HFFc6 (cell line): ENCODE measurements at places on chromosomes 12 and 14. TPM values are rescaled to one million over a fixed set of nuclear protein-coding genes. Genes with fewer than 3 reads are reported as not detected.

DNA sequence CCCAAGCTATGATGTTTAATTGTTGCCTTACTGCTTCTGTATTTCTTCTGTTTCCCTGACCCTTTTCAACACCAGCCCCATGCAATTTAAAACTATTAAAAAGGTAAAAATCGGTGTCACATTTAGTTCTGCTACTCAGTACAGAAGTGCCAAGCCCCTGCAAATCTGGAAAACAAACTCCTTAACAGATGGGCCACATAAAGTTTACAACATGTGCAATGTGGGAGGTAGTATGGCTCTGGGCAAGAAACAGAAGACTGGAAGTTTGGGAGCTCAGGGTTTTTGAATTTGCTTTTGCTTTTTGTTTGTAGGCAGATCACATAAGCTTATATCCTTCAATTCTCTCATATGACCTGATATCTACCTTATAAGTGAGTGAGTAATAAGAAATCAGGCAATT, 404.0 kb upstream of the ATP2B1 start:
- H3K36me3 ChIP-seq = no peaks in the 10 kb centered on the region
- no peak overlapping the region for H3K4me3 ChIP-seq
- no peaks in the 10 kb centered on the region; the same call in 1 of the 2 replicates for H3K27me3 ChIP-seq
- no peak overlapping the region for H3K27ac ChIP-seq
- no peaks in the 10 kb centered on the region for H3K4me1 ChIP-seq

The EPYC gene
- not detected in 3 replicates for total RNA-seq

The ABHD12B gene
- not detected in 3 replicates for total RNA-seq

DNA sequence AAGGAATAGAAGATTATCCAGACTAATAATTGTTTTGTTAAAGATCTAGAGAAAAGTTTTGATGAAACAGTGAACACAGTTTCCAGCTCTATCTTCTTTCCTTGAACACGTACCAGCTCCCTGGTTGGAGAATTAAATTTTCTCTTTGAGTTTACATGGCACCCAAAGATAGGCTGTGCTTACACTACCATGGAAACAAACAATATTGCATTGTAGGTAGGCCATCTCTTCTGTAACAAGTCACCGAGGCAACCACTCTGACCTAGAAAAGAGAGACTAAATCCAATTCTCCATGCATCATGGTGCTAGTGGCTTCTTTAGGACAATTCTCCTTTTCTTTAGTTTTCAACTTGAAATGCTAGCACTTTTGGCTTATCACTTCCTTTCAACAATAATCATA, 9.9 kb downstream of the BMAL2 start:
- H3K36me3 ChIP-seq = peaks cover 26% of the 10 kb centered on the region
- H3K4me1 ChIP-seq = peaks cover 94% of the 10 kb centered on the region
- peak overlapping the region; percentile 76 for H3K4me3 ChIP-seq
- DNase-seq = peak; percentile 32
- H3K27me3 ChIP-seq = no peaks in the 10 kb centered on the region; the same call in 1 of the 2 replicates

The OTX2 gene
- not detected in 3 replicates for total RNA-seq

DNA sequence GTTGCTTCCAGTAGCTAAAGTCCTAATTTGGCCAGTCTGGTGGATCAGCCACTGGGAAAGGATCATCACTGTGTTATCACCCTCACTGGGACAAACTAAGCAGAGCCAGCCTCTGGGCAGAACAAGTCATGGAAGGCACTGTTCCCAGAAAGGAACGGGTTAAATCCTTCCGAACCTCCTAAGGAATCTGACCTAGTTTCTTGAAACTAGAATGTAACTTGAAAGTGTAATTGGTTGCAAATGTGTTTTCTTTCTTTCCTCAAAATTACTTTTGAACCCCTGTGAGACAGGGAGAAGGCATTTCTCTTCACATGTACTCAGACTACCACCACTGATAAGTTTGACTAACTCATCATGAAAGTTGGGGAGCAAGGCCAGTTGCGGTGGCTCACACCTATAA, 18.7 kb upstream of the KICS2 start:
- peaks cover 7% of the 10 kb centered on the region for H3K4me1 ChIP-seq
- no peaks in the 10 kb centered on the region for H3K27me3 ChIP-seq
- no peak overlapping the region for H3K4me3 ChIP-seq
- no peak for DNase-seq

DNA sequence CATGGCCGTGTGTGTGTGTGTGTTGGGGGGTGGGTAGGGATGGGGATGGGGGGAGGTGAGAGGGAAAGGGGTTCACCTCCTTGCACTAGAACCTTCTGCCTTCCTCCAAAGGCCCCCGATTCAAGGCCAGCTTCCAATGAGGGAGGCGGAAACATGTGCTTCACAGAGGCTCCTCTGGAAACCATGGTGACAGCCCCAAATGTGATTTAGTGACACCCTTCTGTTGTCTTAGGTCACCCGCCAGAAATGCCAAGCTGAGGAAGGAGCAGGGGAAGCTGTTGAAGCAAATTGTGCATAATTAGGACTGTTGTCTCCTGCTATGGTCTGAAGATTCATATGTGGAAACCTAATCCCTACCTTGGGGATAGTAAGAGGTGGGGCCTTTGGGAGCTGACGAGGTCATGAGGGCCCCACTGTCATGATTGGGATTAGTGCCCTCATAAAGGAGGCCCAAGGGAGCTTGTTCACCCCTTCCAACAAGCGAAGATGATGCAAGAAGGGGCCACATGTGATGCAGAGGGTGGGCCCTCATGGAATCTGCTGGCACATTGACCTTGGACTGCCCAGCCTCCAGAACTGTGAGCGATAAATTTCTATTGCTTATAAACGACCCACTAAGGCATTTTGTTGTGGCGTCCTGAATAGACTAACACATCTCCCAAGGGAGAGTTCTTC, 95.2 kb downstream of the AACS start:
- no peak overlapping the region for H3K27ac ChIP-seq
- peaks cover 10% of the 10 kb centered on the region for H3K4me1 ChIP-seq
- peaks cover 14% of the 10 kb centered on the region for H3K27me3 ChIP-seq
- H3K4me3 ChIP-seq = no peak overlapping the region
- no peak for DNase-seq
- H3K36me3 ChIP-seq = no peaks in the 10 kb centered on the region

The TSPAN11 gene
- total RNA-seq = 0.15 to 0.18 TPM in 2 of 3 replicates, not detected in the other

- no peaks in the 10 kb centered on the region for H3K36me3 ChIP-seq
- H3K4me1 ChIP-seq = no peaks in the 10 kb centered on the region
- no peak for DNase-seq
- H3K4me3 ChIP-seq = no peak overlapping the region
- H3K27ac ChIP-seq = no peak overlapping the region
- H3K27me3 ChIP-seq = peaks cover 30% of the 10 kb centered on the region
These were observed 120.4 kb upstream of the TMCC3 start for GRCh38 chr12:94770791-94771190.

The ATF7IP gene
- 40.8 to 44.3 TPM (median 42.3 TPM) in 3 replicates for total RNA-seq

GRCh38 chr12:117032593-117033381, 66.4 kb downstream of the TESC start:
- H3K36me3 ChIP-seq = peaks cover 12% of the 10 kb centered on the region
- peaks cover 22% of the 10 kb centered on the region for H3K27me3 ChIP-seq
- DNase-seq = no peak
- H3K4me3 ChIP-seq = no peak overlapping the region; the same call in 1 of the 2 replicates
- H3K4me1 ChIP-seq = peaks cover 5% of the 10 kb centered on the region; the same call in 1 of the 2 replicates

DNA sequence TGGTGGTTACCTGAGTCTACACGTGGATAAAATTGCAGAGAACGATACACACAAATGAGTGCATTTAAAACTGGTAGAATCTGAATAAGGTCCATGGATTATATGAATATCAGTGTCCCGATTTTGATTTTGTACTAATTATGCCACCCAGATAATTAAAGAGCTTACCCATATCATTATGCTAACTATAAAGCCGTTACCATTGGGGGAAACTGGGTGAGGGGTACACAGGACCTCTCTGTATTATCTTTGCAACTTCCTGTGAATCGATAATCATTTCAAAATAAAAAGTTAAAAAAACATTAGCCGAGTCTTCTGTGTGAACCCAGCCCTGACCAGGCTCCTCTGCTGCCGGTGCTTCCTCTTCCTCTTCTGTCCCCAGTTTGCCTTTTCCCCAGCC, 107.1 kb downstream of the SMOC1 start:
- peaks cover 7% of the 10 kb centered on the region for H3K27me3 ChIP-seq
- no peaks in the 10 kb centered on the region for H3K36me3 ChIP-seq
- no peak overlapping the region for H3K4me3 ChIP-seq
- no peak overlapping the region for H3K27ac ChIP-seq

- no peaks in the 10 kb centered on the region for H3K36me3 ChIP-seq
- no peak overlapping the region for H3K4me3 ChIP-seq
- H3K4me1 ChIP-seq = no peaks in the 10 kb centered on the region
These were observed 60.6 kb upstream of the ANO4 start for GRCh38 chr12:100733817-100734593.

The LIN7A gene
- total RNA-seq = 15.4 to 24.2 TPM (median 16.4 TPM) in 3 replicates

GRCh38 chr14:78319887-78320635, 149.9 kb downstream of the NRXN3 start:
- no peak overlapping the region for H3K4me3 ChIP-seq
- H3K36me3 ChIP-seq = no peaks in the 10 kb centered on the region; the same call in 1 of the 2 replicates
- H3K27ac ChIP-seq = no peak overlapping the region

GRCh38 chr14:69088586-69088985, 64.3 kb downstream of the DCAF5 start:
- no peak overlapping the region for H3K4me3 ChIP-seq
- DNase-seq = peak; percentile 85
- peaks cover 67% of the 10 kb centered on the region for H3K4me1 ChIP-seq
- peak overlapping the region; percentile 81 for H3K27ac ChIP-seq
- H3K27me3 ChIP-seq = no peaks in the 10 kb centered on the region; the same call in 1 of the 2 replicates
- peaks cover 24% of the 10 kb centered on the region for H3K36me3 ChIP-seq

DNA sequence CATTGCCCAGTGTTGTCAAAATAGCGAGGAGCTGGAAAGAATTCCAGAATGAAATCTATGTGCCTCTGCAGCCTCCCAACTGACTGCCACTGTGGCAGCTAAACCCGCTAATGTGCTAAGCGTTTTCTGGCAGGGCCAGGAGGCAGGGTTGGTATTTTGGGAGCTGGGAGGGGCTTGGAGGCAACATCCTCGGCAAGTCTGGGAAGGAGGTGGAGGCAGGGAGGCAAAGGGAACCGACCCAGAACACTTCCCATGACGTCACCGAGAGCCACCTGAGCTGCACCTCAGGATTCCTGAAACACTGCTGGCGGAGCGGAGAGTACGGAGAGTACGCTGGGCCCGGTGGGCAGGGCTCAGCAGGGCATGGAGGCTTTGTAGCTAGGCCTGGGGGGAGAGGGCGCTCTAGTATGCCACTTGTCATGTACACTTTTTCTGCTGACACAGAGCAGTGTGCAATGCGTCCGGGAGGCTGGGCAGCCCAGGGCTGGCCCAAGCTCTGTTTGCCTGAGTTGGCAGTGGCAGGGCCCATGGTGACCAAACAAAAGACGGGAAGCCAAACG, 81.5 kb downstream of the DPF3 start:
- H3K27ac ChIP-seq = no peak overlapping the region
- no peak for DNase-seq
- no peak overlapping the region for H3K4me3 ChIP-seq
- H3K4me1 ChIP-seq = peaks cover 7% of the 10 kb centered on the region
- H3K27me3 ChIP-seq = no peaks in the 10 kb centered on the region; the same call in 1 of the 2 replicates
- no peaks in the 10 kb centered on the region; the same call in 1 of the 2 replicates for H3K36me3 ChIP-seq

DNA sequence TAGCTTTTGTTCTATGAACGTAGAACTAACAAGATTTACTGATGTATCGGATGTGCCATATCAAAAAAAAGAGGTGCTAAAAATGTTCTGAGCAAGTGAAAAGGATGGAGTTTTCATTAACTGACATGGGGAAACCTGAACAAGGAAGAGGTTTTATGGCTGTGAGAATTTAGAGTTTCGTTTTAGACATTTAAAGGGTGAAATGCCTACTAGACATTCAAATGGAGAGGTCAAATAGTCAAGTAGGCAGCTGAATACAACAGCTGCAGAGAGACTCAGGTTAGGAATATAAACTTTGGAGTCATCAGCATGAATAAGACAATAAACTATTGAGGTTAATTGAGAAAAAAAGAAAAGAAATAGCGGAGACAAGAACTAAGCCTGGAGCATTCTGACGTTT, 364.9 kb upstream of the GARIN6 start:
- H3K36me3 ChIP-seq = peaks cover 4% of the 10 kb centered on the region; the same call in 1 of the 2 replicates
- H3K4me1 ChIP-seq = no peaks in the 10 kb centered on the region
- H3K4me3 ChIP-seq = no peak overlapping the region
- DNase-seq = no peak
- H3K27ac ChIP-seq = no peak overlapping the region
- no peaks in the 10 kb centered on the region for H3K27me3 ChIP-seq

DNA sequence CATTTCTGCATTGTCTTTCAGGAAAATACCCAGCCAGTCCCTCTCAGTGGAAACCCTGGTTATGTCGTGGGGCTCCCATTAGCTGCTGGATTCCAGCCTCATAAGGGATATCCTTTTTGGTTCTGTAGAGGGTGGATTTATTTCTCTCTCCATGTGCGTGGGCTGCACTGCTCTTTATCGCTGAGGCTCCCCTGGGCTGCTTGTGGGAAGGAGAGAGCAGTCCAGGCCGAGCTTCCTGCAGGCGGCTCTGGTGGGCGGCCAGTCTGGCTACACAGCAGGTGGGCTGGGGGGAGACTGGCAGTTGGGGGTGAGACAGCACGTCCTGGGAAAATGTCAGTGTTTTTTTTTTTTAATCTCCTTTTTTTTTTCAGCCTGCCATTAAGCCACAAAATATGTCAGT, 27.6 kb downstream of the TCTN1 start:
- H3K27me3 ChIP-seq = peaks cover 4% of the 10 kb centered on the region
- no peak overlapping the region for H3K4me3 ChIP-seq
- DNase-seq = no peak
- H3K4me1 ChIP-seq = peaks cover 37% of the 10 kb centered on the region
- H3K27ac ChIP-seq = no peak overlapping the region

GRCh38 chr12:39402922-39403321, 40.0 kb downstream of the KIF21A start:
- no peak for DNase-seq
- no peaks in the 10 kb centered on the region for H3K27me3 ChIP-seq
- H3K4me3 ChIP-seq = no peak overlapping the region
- no peaks in the 10 kb centered on the region for H3K36me3 ChIP-seq
- no peak overlapping the region for H3K27ac ChIP-seq
